ENCODE measurements at places on chromosomes 2 and 18.

DNA sequence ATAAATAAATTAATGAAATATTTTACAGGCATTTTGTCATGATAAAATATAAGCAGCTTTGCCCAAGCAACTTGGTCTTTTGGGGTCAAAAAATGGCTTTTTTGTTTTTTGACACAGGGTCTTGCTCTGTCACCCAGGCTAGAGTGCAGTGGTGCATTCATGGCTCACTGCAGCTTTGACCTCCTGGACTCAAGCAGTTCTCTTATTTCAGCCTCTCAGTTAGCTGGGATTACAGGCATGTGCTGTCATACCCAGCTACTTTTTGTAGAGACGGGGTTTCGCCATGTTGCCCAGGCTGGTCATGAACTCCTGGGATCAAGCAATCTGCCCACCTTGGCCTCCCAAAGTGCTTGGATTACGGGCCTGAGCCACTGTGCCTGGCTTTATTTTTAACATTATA, 51.0 kb downstream of the ABI2 start:
- DNase-seq, result no peak

GRCh38 chr2:218406949-218407618, 7.4 kb downstream of the CTDSP1 start:
- peak; percentile 45 for DNase-seq

DNA sequence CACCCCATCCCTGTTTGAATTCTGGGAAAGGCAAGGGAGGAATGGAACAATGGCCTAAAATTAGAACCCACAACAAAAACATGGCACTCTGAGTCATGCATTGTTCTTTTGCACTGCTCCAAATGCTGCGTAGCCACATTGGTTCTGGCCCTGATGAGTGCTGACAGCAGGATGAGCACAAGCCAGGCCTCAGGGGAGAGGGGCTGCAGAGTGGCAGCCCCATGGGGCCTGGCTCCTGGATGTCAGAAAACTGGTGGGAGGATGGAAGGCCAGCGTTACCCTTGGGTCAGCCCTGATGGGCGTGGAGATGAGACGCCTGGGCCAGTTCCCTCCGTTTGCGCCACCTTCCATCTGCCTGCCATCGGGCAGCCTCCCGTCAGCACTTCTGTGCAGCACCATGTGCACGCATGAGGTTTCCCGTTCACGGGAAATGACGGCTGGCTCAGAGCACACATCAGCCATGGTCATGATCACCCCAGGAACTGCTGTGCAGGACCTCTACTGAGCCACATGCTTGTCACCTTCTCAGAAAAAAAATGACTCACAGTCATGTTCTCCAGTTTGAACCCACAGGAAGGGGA, 65.6 kb downstream of the CYP26B1 start:
- DNase-seq, result no peak

- no peak for DNase-seq
Observed at GRCh38 chr2:195106681-195107380, 550.2 kb upstream of the SLC39A10 start.
